ENCODE measurements at places on chromosomes 6 and 20. TPM values are rescaled to one million over a fixed set of nuclear protein-coding genes. Genes with fewer than 3 reads are reported as not detected.

OTOR gene
- total RNA-seq, result not detected

TRIM10 gene
- total RNA-seq, result not detected

CTAGE9 gene
- total RNA-seq, result not detected

TCF21 gene
- total RNA-seq, result not detected

C6orf58 gene
- not detected for total RNA-seq

PPARD gene
- total RNA-seq, result 12.6 TPM

PRIM2 gene
- total RNA-seq, result 8.4 TPM

MAS1 gene
- not detected for total RNA-seq

RRAGD gene
- total RNA-seq, result 10.9 TPM

MUC22 gene
- not detected for total RNA-seq

CST2 gene
- total RNA-seq, result 0.98 TPM

- DNase-seq, result no peak
- H3K4me1 ChIP-seq, result no peaks in the 10 kb centered on the region
- H3K27ac ChIP-seq, result no peak overlapping the region
- no peaks in the 10 kb centered on the region for H3K36me3 ChIP-seq
- H3K27me3 ChIP-seq, result no peaks in the 10 kb centered on the region
Measured at GRCh38 chr6:163008186-163008585, 280.4 kb downstream of the PACRG start.

GRCh38 chr20:35106827-35107380 lies 14.3 kb upstream of the TRPC4AP start:
- H3K36me3 ChIP-seq, result no peaks in the 10 kb centered on the region
- no peak overlapping the region for H3K4me3 ChIP-seq
- no peaks in the 10 kb centered on the region for H3K27me3 ChIP-seq

- peaks cover 51% of the 10 kb centered on the region for H3K4me1 ChIP-seq
- no peaks in the 10 kb centered on the region for H3K27me3 ChIP-seq
- no peaks in the 10 kb centered on the region for H3K36me3 ChIP-seq
- peak; percentile 43 for DNase-seq
- no peak overlapping the region for H3K4me3 ChIP-seq
Measured at GRCh38 chr20:47258745-47259695, 97.5 kb downstream of the ZMYND8 start.

DNA sequence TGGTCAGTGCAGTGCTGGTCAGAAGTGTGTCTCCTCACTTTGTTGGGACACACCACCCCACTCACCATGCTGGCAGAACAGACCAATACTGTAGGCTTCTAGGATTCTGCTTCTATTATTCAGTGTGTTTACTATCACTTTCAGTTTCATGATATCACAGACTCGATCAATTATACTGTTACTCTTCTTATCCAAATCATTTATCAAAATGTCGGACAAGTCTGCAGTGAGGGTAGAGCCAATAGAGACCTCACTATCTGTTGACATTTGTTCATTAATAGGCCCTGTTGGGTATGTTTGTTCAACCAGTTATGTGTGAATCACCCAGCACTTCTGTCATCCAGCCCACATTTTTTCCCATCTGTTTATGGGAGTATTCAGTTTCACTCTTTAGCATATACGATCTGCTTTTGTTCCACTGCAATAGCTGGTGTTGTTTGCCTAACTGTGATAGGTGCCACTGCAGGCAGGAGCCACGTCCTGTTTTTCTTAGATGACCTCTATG lies 140.1 kb downstream of the NRN1 start:
- peak overlapping the region; percentile 51 for H3K27ac ChIP-seq
- H3K36me3 ChIP-seq, result no peaks in the 10 kb centered on the region
- H3K4me3 ChIP-seq, result peak overlapping the region; percentile 9
- no peaks in the 10 kb centered on the region for H3K27me3 ChIP-seq
- no peaks in the 10 kb centered on the region for H3K4me1 ChIP-seq

- H3K27ac ChIP-seq, result peak overlapping the region; percentile 54
- H3K27me3 ChIP-seq, result no peaks in the 10 kb centered on the region
- no peak for DNase-seq
- no peak overlapping the region for H3K4me3 ChIP-seq
Measured at GRCh38 chr6:31762878-31763618, 592 bp downstream of the SAPCD1 start.

- H3K4me3 ChIP-seq, result no peak overlapping the region
- no peaks in the 10 kb centered on the region for H3K36me3 ChIP-seq
- DNase-seq, result no peak
- no peak overlapping the region for H3K27ac ChIP-seq
- no peaks in the 10 kb centered on the region for H3K4me1 ChIP-seq
Measured at GRCh38 chr6:119736296-119737021, 386.9 kb upstream of the MAN1A1 start.

- no peaks in the 10 kb centered on the region for H3K36me3 ChIP-seq
- no peaks in the 10 kb centered on the region for H3K27me3 ChIP-seq
- H3K27ac ChIP-seq, result no peak overlapping the region
- H3K4me1 ChIP-seq, result no peaks in the 10 kb centered on the region
- DNase-seq, result no peak
- no peak overlapping the region for H3K4me3 ChIP-seq
Measured at GRCh38 chr6:142740449-142740848, 204.5 kb downstream of the HIVEP2 start.

DNA sequence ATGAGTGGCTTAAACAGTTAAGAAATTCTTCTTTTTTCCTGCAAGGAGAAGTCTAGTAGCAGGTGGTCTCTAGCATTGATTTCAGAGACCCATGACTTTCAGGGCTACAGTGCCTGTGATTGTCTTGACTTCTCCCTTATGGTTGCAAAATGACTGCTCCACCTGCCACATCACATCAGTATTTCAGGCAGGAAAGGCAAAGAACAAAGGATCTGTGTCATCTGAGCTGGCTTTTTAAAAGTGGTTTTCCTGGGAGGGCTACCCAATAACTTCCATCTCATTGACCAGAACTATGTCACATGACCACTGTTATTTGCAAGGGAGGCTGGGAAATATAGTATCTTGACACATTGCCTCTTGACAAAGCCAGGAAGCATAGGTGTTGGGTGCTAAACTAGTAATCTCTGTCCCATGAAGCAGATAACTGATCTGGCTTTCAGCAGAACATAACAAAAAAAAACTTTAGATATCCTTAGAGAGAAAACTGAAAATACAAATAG lies 226.2 kb downstream of the DHX35 start:
- no peak for DNase-seq
- no peak overlapping the region for H3K27ac ChIP-seq
- H3K4me1 ChIP-seq, result no peaks in the 10 kb centered on the region
- H3K4me3 ChIP-seq, result no peak overlapping the region
- H3K36me3 ChIP-seq, result no peaks in the 10 kb centered on the region

DNA sequence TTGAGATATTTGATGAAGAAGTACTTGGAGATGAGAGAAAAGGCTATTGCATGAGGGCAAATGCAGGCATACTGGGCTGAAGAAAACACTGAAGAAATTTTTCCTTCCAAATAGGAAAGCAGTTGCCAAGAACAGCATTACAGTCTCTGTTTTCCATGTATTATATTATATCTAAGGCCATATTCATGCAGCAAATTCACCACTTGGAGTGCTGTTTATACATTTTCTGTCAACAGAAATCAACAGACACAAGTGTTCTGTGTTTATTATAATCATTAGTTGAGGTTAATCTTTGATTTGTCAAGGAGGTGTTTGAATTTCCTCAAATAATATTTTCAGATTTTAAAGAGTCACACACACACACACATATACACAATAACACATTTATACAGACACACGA lies 268.8 kb upstream of the PLCB4 start:
- no peaks in the 10 kb centered on the region for H3K4me1 ChIP-seq
- no peak overlapping the region for H3K4me3 ChIP-seq
- no peaks in the 10 kb centered on the region for H3K27me3 ChIP-seq
- no peaks in the 10 kb centered on the region for H3K36me3 ChIP-seq

DNA sequence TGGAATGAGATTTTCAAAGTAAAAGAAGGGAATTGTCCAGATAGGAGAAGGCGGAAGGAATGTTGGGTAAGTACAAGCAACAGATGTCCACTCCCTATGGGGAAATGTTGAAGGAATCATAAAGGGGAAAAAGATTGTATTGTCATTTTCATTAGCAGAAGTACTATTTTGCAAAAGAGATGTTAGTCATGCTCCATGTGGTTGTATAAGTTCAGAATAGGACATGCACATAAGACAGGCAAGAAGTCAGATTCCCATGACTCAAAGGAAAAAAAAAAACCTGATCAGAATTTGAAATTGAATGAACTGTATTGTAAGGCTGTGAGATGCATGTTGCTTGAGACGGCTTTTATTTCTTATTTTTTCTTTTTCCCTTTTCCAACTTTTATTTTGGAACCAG lies 36.8 kb downstream of the GRM1 start:
- H3K27ac ChIP-seq, result no peak overlapping the region
- H3K4me3 ChIP-seq, result no peak overlapping the region
- DNase-seq, result no peak

GRCh38 chr6:22825210-22825609 lies 255.8 kb downstream of the HDGFL1 start:
- no peak overlapping the region for H3K4me3 ChIP-seq
- DNase-seq, result no peak
- H3K27ac ChIP-seq, result no peak overlapping the region
- no peaks in the 10 kb centered on the region for H3K36me3 ChIP-seq
- no peaks in the 10 kb centered on the region for H3K27me3 ChIP-seq

- no peak for DNase-seq
- H3K4me1 ChIP-seq, result peaks cover 39% of the 10 kb centered on the region
- H3K36me3 ChIP-seq, result no peaks in the 10 kb centered on the region
- peak overlapping the region; percentile 98 for H3K27ac ChIP-seq
- H3K27me3 ChIP-seq, result no peaks in the 10 kb centered on the region
- H3K4me3 ChIP-seq, result peak overlapping the region; percentile 95
Measured at GRCh38 chr6:31836474-31837368, 9.2 kb downstream of the HSPA1B start.

GRCh38 chr6:36491378-36491965 lies 48.7 kb downstream of the KCTD20 start:
- H3K4me3 ChIP-seq, result no peak overlapping the region
- no peak overlapping the region for H3K27ac ChIP-seq
- peaks cover 18% of the 10 kb centered on the region for H3K4me1 ChIP-seq
- no peak for DNase-seq

- no peaks in the 10 kb centered on the region for H3K36me3 ChIP-seq
- no peaks in the 10 kb centered on the region for H3K4me1 ChIP-seq
- no peak overlapping the region for H3K4me3 ChIP-seq
- no peak for DNase-seq
Measured at GRCh38 chr6:160461641-160462040, 113.5 kb downstream of the SLC22A3 start.

DNA sequence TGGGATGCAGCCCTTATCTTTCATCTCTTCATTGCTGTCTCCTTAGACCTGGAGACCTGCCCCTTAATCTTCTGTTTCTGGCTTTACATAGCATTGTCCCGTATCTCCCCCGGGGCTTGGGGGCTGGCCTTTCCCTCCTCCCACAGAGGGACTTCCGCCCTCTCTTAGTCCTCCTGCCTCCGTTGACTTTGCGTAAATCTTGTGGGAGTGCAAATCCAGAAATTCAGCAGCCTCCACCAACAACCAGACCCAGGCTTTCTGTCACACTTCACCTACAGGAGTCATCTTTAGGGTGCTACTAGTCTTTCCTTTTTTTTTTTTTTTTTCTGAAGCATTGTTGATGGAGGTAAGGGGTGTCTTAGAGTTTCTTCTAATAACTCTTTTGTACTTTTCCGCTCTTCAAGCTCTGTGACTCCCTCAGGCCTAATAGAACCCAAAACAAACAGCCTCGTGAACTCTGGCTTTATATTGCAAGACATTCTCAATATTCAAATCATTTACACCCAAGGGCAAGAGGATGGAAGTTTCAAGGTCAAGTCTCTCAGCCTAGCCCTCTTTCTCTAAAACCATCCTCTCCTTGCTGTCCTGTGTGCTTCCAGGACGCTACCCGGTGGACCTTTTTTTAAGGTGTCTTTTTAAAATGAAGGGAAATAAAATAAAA lies 66.2 kb downstream of the RREB1 start:
- H3K4me1 ChIP-seq, result no peaks in the 10 kb centered on the region
- no peak for DNase-seq
- no peaks in the 10 kb centered on the region for H3K36me3 ChIP-seq
- no peak overlapping the region for H3K4me3 ChIP-seq

DNA sequence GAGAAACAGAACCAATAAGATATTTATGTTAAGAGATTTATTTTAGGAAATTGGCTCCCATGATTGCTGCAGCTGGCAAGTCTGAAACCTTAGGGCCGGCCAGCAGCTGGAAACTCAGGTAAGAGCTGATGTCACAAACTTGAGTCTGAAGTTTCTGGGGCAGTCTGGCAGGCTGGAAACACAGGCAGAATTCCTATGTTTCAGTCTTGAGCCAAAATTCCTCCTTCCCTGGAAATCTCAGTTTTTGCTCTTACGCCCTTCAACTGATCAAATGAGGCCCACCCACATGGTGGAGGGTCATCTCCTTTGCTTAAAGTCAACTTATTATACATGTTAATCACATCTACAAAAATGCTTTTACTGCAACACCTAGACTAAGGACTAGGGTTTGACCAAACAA lies 184.1 kb downstream of the SOD2 start:
- H3K27ac ChIP-seq, result no peak overlapping the region
- H3K36me3 ChIP-seq, result no peaks in the 10 kb centered on the region
- DNase-seq, result no peak
- no peak overlapping the region for H3K4me3 ChIP-seq
- H3K4me1 ChIP-seq, result no peaks in the 10 kb centered on the region

- H3K27me3 ChIP-seq, result no peaks in the 10 kb centered on the region
- H3K4me1 ChIP-seq, result peaks cover 60% of the 10 kb centered on the region
- H3K36me3 ChIP-seq, result no peaks in the 10 kb centered on the region
- peak overlapping the region; percentile 83 for H3K27ac ChIP-seq
- H3K4me3 ChIP-seq, result no peak overlapping the region
Measured at GRCh38 chr6:112205427-112206109, 48.8 kb downstream of the LAMA4 start.

- DNase-seq, result no peak
- H3K27ac ChIP-seq, result no peak overlapping the region
- no peaks in the 10 kb centered on the region for H3K27me3 ChIP-seq
- no peak overlapping the region for H3K4me3 ChIP-seq
- no peaks in the 10 kb centered on the region for H3K36me3 ChIP-seq
Measured at GRCh38 chr6:136173519-136174507, 76.3 kb downstream of the MTFR2 start.

DNA sequence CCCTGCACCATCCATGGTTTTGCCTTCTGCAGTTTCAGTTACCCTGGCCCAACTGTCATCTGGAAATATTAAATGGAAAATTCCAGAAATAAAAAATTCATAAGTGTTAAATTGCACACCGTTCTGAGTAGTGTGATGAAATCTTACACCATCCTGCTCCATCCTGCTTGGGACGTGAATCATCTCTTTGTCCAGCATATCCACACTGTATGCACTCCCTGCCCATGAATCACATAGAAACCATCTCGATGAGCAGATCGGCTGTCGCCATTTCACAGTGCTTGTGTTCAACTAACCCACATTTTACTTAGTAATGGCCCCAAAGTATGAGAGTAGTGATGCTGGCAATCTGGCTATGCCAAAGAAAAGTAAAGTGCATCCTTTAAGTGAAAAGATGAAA lies 105.9 kb upstream of the ID4 start:
- no peaks in the 10 kb centered on the region for H3K4me1 ChIP-seq
- no peak overlapping the region for H3K27ac ChIP-seq
- H3K36me3 ChIP-seq, result no peaks in the 10 kb centered on the region
- no peak for DNase-seq

GRCh38 chr6:3665608-3666007 lies 85.9 kb downstream of the PXDC1 start:
- H3K27ac ChIP-seq, result no peak overlapping the region
- no peaks in the 10 kb centered on the region for H3K27me3 ChIP-seq
- H3K4me1 ChIP-seq, result no peaks in the 10 kb centered on the region
- H3K4me3 ChIP-seq, result no peak overlapping the region
- no peak for DNase-seq
